ENCODE measurements at places on chromosomes 7 and 10.

DNA sequence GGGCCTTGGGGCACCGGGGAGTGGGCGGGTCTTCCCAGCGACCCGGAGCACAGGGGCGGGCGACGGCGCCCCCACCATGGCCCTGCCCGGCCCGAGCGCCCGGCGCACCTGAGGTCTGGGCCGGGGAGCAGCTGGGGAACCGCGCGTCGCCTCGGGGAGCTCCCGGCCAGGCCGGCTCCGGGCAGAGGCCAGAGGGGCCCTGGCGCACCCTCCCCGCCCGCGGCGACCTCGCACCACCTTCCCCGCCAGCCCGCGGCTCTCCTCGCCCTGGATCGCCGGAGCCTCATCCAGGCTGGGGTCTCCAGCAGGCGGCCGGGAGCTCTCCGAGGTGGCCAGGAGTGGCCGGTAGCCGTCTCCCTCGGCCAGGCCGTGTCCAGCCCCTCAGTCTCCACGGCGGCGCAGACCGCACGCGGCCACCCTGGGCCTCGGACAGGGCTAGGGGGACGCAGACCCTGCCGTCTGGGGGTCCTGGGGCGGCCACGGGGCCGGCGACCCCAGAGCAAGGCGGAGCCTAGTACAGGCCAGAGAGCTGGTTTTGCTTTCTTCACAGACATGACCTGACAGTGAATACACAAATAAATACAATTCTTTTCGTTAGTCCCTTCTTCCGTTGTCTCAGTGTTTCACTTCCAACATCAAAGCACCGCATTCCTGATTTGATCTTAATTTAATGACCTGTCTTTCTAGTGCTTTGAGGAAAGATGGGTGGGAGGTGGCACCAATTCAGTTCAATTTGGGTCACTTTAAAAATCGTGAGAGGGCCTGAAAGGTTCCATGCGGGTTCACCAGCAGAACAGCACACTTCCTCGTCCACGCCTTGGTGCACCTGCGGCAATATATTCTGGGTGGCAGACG, 356.9 kb downstream of the DNAJB6 start:
- no peak for DNase-seq

DNA sequence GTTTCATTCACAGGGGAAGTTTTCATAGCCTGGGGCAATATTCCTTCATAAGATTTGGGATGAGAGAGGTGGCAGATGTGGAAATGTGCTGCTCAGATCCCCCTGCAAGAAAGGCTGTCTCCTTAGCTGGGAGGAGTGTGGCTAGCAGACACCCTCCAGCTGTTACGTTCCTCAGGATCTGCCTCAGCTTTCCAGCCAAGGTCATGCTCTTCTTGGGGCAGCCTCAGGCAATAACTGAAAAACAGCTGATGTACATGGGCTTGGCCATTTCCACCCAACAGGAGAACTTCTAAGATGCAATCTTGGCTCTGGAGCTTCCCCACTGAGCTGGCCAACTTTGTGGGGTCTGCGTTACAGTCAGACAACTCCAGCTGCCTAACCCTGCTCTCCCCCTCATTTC, 51.3 kb upstream of the SEPTIN7 start:
- DNase-seq, result no peak

GRCh38 chr10:1461016-1461415, 276.3 kb downstream of the ADARB2 start:
- no peak for DNase-seq

- DNase-seq, result no peak
These were observed 1183.4 kb upstream of the AUTS2 start for GRCh38 chr7:68414631-68415425.

- no peak for DNase-seq
These were observed 254.1 kb upstream of the GLI3 start for GRCh38 chr7:42491106-42491505.

DNA sequence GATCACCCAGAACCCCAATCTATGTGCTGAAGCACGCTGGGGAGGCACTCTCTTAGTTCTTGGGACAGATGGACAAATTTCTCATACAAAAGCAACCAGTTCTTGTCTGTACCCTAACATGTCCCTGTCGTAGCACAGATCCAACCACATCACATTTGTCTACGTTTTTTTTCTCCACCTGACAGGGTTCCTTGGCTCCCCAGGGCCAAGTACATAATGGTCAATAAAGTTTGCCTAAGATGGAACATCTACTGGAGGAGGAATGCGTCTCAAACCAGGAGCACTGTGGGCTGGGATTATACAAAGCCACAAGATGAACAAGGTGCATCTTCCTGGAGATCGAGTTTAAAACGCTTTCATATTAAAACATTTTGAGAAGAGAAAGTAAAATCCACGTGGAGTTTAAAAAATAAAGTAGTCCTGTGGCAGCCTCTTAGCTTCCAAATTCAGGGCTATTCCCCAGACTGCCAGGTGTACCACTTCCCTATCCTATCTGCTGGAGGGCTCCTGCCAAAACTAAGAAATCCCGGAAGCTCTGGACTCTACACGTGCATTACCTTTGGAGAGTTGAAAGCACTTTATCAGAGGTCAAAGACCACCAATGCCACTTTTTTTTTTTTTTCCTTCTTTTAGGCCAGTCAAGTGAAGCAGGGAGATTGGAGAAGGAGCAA, 1.4 kb downstream of the TMEM243 start:
- no peak for DNase-seq

- peak; percentile 45 for DNase-seq
These were observed 186.8 kb downstream of the USP6NL start for GRCh38 chr10:11424456-11425295.

DNA sequence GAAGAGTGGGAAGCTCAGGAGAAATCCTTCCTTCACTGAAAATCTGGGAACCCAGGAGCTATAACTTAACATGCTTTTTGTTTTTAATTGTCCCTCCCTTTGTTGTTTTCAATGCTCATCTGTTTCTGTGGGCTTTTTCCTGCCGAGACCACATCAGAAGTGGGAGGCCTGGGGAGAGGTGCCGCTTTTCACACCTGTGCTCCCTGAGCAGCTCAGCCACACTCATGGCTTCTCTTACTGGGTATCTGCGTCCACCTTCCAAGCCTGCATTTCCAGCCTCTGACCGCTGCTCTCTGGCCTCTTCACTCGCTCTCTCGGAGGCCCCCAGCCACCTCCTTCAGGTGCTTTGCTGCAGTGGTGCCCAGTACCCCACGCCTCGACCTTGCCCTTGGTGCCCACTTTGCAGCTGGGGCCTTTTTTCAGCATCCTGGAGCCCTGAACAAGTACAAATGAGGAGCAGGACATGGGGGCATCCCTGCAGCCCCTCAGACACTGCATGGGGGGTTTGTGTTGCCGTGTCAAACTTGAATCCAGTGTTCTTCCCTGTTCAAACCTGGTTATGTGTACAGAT, 9.9 kb downstream of the C7orf57 start:
- DNase-seq, result no peak

DNA sequence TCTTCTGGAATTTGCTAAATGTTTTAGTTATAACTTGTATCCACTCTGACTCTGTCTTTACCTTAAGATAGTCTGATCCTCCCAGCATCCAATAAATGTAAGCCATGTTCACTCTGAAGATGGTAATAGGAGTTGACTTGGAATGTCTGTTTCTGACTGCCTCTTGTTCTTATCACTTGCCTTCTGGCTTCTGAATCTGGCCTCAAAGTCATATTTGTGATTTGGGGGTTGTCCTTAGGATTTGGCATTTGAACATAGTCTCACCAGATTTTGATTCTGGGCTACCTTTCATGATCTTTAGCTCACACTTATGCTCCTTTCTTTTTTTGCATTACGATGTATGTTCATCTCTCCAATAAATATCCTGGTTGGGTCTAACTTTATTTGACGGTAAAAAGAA, 247.0 kb downstream of the SH2D4B start:
- no peak for DNase-seq

- DNase-seq, result no peak
These were observed 32.0 kb upstream of the STRIP2 start for GRCh38 chr7:129401967-129402860.

DNA sequence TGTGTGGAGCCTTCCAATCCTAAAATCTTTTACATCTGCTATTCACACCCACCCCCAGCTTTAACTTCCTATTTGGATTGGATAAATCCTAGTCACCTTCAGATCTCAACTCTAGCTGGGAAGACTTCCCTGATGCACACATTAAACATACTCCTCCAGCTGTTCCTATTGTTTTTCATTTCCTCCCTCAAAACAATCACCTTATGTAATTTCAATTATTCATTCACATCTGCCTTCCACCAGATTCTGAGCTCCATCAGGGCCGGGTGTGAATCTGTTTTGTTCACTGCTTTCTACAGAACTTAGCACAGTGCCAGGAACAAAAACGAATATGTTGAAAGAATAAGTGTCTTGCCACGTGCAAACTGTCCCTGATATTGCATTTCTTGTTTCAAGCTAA, 497.4 kb downstream of the PLXDC2 start:
- no peak for DNase-seq

GRCh38 chr10:127947211-127947610, 40.3 kb downstream of the PTPRE start:
- DNase-seq, result no peak

DNA sequence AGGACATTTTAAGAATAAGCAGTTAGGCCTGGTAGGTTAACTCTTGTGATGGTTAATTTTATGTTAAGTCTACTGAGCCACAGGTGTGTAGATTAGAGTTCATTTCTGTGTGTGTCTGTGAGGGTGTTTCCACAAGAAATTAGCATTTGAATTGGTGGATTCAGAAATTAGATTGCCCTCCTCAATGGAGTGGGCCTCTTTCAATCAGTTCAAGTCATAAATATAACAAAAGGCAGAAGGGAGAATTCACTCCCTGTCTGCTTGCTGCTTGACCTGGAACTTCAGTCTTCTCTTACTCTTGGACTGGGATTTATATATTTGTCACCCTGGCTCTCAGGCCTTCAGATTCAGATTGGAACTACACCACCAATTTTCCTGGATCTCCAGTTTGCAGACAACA, 55.3 kb upstream of the POM121L12 start:
- DNase-seq, result no peak

DNA sequence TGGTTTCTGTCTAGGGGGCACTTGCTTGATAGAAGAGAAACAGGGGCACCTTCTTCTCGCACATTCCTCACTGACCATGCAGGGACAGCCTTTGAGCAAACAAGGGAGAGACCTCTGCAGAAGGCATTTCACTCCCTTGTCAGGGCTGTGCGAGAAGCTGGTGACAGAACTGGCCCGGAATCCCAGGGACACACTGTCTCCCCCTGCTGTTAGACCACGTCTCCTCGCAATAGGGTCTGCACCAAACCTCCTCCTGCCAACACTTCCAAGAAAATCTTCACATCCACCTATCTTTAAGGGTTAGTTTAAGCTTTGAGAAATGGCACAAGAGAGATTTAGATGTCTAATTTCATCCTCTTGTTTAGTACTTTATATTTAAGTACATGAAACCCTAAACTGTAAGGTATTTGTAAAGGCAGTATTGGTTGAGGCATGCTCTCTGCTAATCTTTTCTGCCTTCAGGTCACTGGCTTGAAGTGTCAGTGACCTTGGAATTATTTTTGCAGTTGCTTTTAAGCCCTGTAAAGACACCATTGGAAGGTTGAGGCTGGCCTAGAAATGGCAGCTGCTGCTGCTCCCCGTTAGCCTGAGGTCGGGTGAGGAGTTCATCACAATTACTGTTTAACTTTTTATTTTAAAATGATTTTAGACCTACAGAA, 37.0 kb downstream of the RBM20 start:
- DNase-seq, result no peak

GRCh38 chr10:58265249-58265648, 2.4 kb downstream of the IPMK start:
- DNase-seq, result no peak

GRCh38 chr7:41955893-41956675, 253.2 kb upstream of the INHBA start:
- DNase-seq, result peak; percentile 100

- no peak for DNase-seq
These were observed 74.9 kb upstream of the OGDHL start for GRCh38 chr10:49837051-49837478.

GRCh38 chr10:75685187-75685586, 253.8 kb downstream of the LRMDA start:
- no peak for DNase-seq

GRCh38 chr10:45575966-45576597, 96.5 kb downstream of the ZFAND4 start:
- no peak for DNase-seq

DNA sequence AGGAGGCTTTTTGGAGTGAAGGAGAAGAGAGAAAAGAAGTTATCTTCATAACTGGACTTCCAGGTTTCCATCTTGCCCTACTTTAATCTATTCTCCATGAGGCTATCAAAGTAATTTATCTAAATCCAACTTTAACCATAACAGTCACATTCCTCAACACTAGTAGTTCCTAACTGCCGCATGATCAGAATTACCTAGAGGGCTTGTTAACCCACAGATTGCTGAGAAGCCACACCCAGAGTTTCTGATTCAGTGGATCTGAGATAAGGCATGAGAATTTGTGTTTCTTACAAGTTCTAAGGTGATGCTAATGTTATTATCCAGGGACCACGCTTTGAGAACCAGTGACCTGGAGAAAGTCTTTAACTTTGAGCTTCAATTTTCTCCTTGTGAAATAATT, 8.3 kb upstream of the COL1A2 start:
- no peak for DNase-seq

GRCh38 chr10:132534391-132535064, 3.1 kb upstream of the INPP5A start:
- no peak for DNase-seq

DNA sequence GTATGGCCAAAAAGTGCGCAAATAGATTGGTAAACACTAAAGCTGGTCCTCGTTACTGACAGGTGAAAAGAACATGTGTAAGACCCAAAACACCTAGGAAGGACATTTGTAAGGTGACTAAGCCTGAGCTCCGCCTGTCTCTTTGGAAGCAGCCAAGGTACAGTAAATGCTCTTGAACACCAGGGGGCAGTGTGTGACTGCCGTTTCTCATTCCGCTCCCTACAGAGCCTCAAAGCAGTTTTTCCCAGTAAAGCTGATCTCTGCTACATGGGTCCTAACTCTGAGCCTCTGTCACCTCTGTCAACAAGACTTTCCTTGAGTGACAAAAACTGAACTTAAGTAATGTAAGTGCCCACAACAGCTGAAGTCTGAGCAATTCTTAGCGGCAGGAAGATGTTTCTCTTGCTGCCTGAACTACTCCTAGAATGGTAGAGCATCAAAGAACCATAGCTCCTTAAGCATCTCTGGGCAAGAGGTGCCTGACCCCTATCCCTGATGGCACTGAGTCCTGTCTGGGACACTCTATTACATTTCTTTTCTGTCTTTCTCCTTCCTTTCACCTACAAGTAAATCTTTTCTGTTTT, 238.0 kb upstream of the INHBA start:
- peak; percentile 75 for DNase-seq

DNA sequence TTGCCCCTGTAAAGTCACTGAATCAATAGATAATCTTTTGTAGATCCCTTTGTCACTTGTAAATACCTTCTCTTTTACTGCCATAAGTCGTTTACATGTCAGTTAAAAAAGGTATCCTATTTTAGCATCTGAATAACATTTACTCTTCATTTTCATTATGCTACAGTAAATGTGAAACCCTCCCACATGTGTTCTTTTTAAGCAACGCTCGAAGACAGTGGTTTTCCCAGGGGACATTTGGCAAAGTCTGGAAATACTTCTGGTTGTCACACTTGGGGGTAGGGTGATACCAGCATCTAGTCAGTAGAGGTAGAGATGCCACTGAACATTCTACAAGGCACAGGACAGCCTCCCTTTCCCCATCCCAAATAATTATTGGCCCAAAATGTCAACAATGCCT, 23.7 kb downstream of the ATAD1 start:
- DNase-seq, result peak; percentile 43

GRCh38 chr7:149085866-149086265, 4.7 kb downstream of the ZNF786 start:
- no peak for DNase-seq
